ENCODE measurements at places on chromosomes 12 and 14. TPM values are rescaled to one million over a fixed set of nuclear protein-coding genes. Genes with fewer than 3 reads are reported as not detected.

Gene POTEG
- not detected for total RNA-seq

Gene CLEC6A
- 3.4 TPM for total RNA-seq

GRCh38 chr12:115983226-115983798 lies 294.2 kb downstream of the MED13L start:
- DNase-seq: no peak

GRCh38 chr12:56995201-56995929 lies 11.0 kb downstream of the ZBTB39 start:
- DNase-seq: no peak

- DNase-seq: no peak
Observed at GRCh38 chr12:88756153-88756552, 175.9 kb upstream of the KITLG start.

- DNase-seq: no peak
Observed at GRCh38 chr12:116959845-116960514, 49.2 kb downstream of the FBXW8 start.

DNA sequence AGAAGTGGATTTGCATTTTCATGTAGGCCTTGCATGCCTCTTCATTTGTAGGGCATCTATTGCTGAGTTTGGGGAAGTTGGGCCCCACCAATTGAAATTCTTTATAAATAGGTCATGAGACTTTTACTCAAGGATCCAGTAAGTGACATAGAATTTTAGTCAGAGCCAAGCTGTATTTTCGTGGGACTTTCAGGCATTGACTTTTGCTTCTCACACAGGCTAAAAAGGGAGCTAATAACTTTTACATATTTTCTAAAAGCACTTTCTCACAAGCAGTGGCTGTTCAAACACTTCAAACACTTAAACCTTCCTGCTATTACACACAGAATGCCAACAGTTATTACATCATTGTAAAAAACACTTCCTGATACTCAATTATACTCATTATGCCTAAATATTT lies 260.5 kb downstream of the MSRB3 start:
- no peak for DNase-seq

Data from lower lobe of right lung (tissue), 2 donors.